ENCODE measurements at places on chromosomes 4 and X. TPM values are rescaled to one million over a fixed set of nuclear protein-coding genes. Genes with fewer than 3 reads are reported as not detected.

- H3K4me3 ChIP-seq = no peak overlapping the region
- no peaks in the 10 kb centered on the region for H3K4me1 ChIP-seq
- peaks cover 24% of the 10 kb centered on the region for H3K36me3 ChIP-seq
- no peak for DNase-seq
- no peaks in the 10 kb centered on the region for H3K27me3 ChIP-seq
Observed at GRCh38 chrX:153799326-153799725, 4.9 kb downstream of the SSR4 start.

DNA sequence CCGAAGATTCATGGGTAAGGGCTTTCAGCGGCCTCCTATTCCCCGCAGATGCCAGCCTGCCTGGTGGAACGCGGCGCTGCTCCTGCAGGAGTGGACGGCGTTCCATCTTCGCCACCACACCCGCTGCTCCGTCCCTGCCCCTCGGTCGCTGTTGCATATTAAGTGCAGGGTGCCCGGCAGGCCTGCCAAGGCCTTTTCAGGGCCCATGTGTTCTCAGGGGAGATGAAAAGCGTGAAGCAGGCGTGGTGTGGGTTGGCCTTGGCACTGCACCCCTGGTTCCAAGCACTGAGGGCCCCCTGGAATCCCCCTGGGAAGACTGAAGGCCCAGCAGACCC is 52.0 kb downstream of the SORCS2 start:
- no peak overlapping the region for H3K27ac ChIP-seq
- no peak overlapping the region for H3K4me3 ChIP-seq
- no peaks in the 10 kb centered on the region for H3K36me3 ChIP-seq
- DNase-seq = no peak

GRCh38 chr4:33104273-33104672 is 2384.1 kb downstream of the PCDH7 start:
- no peak for DNase-seq
- no peaks in the 10 kb centered on the region for H3K36me3 ChIP-seq
- H3K27ac ChIP-seq = no peak overlapping the region
- no peaks in the 10 kb centered on the region for H3K4me1 ChIP-seq
- no peaks in the 10 kb centered on the region for H3K27me3 ChIP-seq

- H3K27ac ChIP-seq = no peak overlapping the region
- no peak overlapping the region for H3K4me3 ChIP-seq
- no peaks in the 10 kb centered on the region for H3K36me3 ChIP-seq
- H3K4me1 ChIP-seq = no peaks in the 10 kb centered on the region
- no peaks in the 10 kb centered on the region for H3K27me3 ChIP-seq
Observed at GRCh38 chrX:53481816-53482465, 47.8 kb upstream of the HSD17B10 start.

GRCh38 chrX:136065044-136065671 is 79.9 kb downstream of the SLC9A6 start:
- peak; percentile 8 for DNase-seq
- no peak overlapping the region for H3K4me3 ChIP-seq
- no peaks in the 10 kb centered on the region for H3K36me3 ChIP-seq
- no peaks in the 10 kb centered on the region for H3K4me1 ChIP-seq
- H3K27ac ChIP-seq = peak overlapping the region; percentile 30

- no peak for DNase-seq
- no peak overlapping the region for H3K4me3 ChIP-seq
- H3K27me3 ChIP-seq = no peaks in the 10 kb centered on the region
- peak overlapping the region; percentile 62 for H3K27ac ChIP-seq
- no peaks in the 10 kb centered on the region for H3K36me3 ChIP-seq
Observed at GRCh38 chr4:26885912-26886274, 25.3 kb downstream of the STIM2 start.

DNA sequence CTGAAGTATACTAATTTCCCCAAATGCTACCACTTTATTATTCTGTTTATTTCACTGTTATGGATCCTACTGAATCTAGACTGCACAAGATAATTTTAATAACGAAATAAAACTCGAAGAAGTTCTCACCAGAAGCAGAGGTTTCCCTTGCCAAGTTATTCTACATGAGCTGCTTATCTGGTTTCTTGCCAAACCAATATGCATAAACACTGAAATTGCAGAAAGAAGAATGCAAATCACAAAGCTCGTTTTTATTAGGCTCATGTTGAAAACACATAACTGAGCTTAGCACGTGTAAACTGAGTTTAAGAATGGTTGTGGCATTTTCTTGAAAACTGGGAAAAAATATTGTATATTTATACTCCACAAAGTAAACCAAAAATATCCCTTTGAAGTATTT is 35.9 kb downstream of the GRID2 start:
- no peaks in the 10 kb centered on the region for H3K36me3 ChIP-seq
- no peaks in the 10 kb centered on the region for H3K27me3 ChIP-seq
- no peak overlapping the region for H3K27ac ChIP-seq
- no peak for DNase-seq

- H3K4me3 ChIP-seq = no peak overlapping the region
- no peak overlapping the region for H3K27ac ChIP-seq
- H3K27me3 ChIP-seq = no peaks in the 10 kb centered on the region
- no peaks in the 10 kb centered on the region for H3K4me1 ChIP-seq
Observed at GRCh38 chrX:45596188-45596808, 395.6 kb upstream of the DIPK2B start.

DNA sequence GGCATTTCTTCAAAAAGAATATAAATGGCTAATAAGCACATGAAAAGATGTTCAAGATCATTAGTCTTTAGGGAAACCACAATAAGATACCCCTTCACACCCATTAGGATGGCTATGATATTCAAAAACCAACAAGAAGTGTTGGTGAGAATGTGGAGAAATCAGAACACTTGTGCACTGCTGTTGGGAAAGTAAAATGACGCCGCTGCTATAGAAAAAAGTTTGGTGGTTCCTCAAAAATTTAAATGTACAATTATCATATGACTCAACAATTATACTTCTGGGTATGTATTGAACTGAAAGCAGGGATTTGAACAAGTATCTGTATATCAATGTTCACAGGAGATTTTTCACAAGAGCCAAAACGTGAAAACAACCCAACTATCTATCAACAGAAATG is 29.4 kb upstream of the NEUROG2 start:
- no peaks in the 10 kb centered on the region for H3K36me3 ChIP-seq
- H3K4me3 ChIP-seq = no peak overlapping the region
- no peaks in the 10 kb centered on the region for H3K27me3 ChIP-seq
- H3K4me1 ChIP-seq = no peaks in the 10 kb centered on the region
- H3K27ac ChIP-seq = no peak overlapping the region

DNA sequence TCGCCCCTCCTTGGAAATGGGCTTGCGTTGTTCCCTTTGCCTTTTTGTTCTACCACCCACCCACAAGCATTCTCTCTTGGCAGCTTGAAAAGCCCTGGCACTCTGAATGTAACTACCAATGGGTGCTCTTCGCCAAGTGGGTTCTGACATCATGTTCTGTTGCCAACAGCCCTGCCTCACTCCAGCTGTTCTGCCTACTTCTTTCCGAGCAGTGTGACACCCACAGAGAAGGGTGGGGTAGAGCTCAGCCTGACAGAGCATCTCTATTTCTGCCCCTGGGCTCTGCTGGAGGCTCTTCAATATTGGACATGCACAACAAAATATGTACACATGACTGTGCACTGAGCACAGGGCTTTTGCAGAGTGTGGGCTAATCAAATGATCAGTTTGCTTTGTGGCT is 15.6 kb upstream of the EXOSC9 start:
- no peak for DNase-seq
- no peak overlapping the region for H3K27ac ChIP-seq
- H3K36me3 ChIP-seq = no peaks in the 10 kb centered on the region
- H3K4me1 ChIP-seq = no peaks in the 10 kb centered on the region
- H3K27me3 ChIP-seq = no peaks in the 10 kb centered on the region

DNA sequence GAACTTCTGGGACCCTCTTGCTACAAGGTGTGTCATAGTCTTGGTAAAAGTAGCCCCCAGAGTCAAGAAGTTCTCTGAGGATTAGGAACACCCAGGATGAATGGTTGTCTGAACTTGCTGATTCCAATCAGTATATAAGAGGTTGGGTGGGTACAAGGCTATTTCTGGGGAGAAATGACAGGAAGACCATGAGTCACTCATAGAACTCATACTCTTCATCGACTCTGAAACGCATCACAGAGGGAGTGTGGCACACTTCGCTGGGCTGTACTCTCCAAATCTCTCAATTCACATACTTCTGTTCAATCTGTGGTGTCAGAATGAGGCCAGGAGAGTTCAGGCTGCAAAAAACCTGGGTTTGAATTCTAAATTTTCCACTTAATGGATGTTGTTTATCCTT is 193.2 kb upstream of the LEF1 start:
- no peak for DNase-seq
- no peaks in the 10 kb centered on the region for H3K4me1 ChIP-seq
- H3K27ac ChIP-seq = no peak overlapping the region
- no peaks in the 10 kb centered on the region for H3K27me3 ChIP-seq
- no peak overlapping the region for H3K4me3 ChIP-seq

- H3K4me3 ChIP-seq = no peak overlapping the region
- no peak overlapping the region for H3K27ac ChIP-seq
- H3K4me1 ChIP-seq = no peaks in the 10 kb centered on the region
- DNase-seq = peak; percentile 75
- no peaks in the 10 kb centered on the region for H3K36me3 ChIP-seq
Observed at GRCh38 chr4:174120446-174121295, 162.8 kb downstream of the FBXO8 start.

GRCh38 chrX:137194164-137194563 is 160.4 kb upstream of the GPR101 start:
- no peaks in the 10 kb centered on the region for H3K36me3 ChIP-seq
- no peak overlapping the region for H3K27ac ChIP-seq
- H3K4me1 ChIP-seq = no peaks in the 10 kb centered on the region
- H3K4me3 ChIP-seq = no peak overlapping the region
- no peaks in the 10 kb centered on the region for H3K27me3 ChIP-seq

- no peak overlapping the region for H3K4me3 ChIP-seq
- peaks cover 10% of the 10 kb centered on the region for H3K4me1 ChIP-seq
- no peaks in the 10 kb centered on the region for H3K36me3 ChIP-seq
- DNase-seq = no peak
- H3K27me3 ChIP-seq = no peaks in the 10 kb centered on the region
- H3K27ac ChIP-seq = no peak overlapping the region
Observed at GRCh38 chr4:105641845-105642244, 66.6 kb downstream of the INTS12 start.

DNA sequence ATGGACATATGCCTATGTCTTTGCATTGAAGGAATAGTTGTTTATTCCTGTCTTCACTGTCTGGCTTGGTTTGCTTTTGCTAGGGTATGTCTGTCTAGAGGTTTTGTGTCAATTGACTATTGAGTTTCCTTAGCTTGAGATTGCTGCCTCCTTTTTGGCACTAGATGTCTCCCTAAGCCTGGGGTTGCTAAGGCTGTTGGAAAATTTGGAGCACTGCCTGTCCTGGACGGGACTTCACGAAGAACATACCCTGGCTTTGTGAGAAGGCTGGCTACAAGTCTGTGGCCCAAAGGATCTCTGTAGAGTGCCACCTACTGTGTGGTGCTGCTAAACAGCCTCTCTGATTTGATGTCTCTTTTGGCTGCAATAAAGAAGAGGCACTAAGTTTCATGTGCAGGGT is 183.8 kb upstream of the NUDT10 start:
- H3K27ac ChIP-seq = no peak overlapping the region
- H3K4me3 ChIP-seq = no peak overlapping the region

DNA sequence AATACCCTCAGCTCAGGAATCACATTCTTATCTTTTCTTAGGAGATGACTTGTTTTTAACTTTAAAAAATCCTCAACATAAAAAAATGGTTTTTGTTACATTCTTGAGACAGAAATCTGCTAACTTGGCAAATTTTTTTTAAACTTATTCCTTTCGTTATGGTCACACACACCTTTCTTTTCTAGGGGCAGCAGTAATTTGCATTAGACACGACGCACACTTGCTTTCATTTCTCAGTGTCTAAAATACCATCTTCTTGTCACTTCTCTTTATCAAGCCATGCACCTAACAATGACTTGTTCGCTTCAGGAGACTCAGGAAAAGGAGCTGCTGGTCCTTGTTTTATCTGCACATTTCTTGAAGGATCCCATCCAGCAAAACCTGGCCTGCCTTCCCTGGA is 112.6 kb upstream of the TBL1X start:
- H3K4me1 ChIP-seq = peaks cover 6% of the 10 kb centered on the region
- H3K27me3 ChIP-seq = no peaks in the 10 kb centered on the region
- no peaks in the 10 kb centered on the region for H3K36me3 ChIP-seq
- H3K4me3 ChIP-seq = no peak overlapping the region
- H3K27ac ChIP-seq = peak overlapping the region; percentile 30
- no peak for DNase-seq

- no peaks in the 10 kb centered on the region for H3K27me3 ChIP-seq
- H3K4me3 ChIP-seq = no peak overlapping the region
- no peaks in the 10 kb centered on the region for H3K4me1 ChIP-seq
- no peak overlapping the region for H3K27ac ChIP-seq
- no peaks in the 10 kb centered on the region for H3K36me3 ChIP-seq
Observed at GRCh38 chrX:126456136-126456535, 96.5 kb downstream of the DCAF12L1 start.

GRCh38 chrX:24298191-24298590 is 15.7 kb downstream of the SUPT20HL2 start:
- no peak overlapping the region for H3K4me3 ChIP-seq
- no peak for DNase-seq
- no peaks in the 10 kb centered on the region for H3K4me1 ChIP-seq
- H3K27me3 ChIP-seq = no peaks in the 10 kb centered on the region
- no peak overlapping the region for H3K27ac ChIP-seq

- H3K4me1 ChIP-seq = peaks cover 34% of the 10 kb centered on the region
- H3K27ac ChIP-seq = peak overlapping the region; percentile 5
- no peaks in the 10 kb centered on the region for H3K36me3 ChIP-seq
Observed at GRCh38 chrX:154712781-154713740, 37.8 kb downstream of the GAB3 start.

GRCh38 chr4:9812501-9813340 is 31.3 kb downstream of the DRD5 start:
- no peak for DNase-seq
- no peaks in the 10 kb centered on the region for H3K27me3 ChIP-seq
- no peak overlapping the region for H3K27ac ChIP-seq
- H3K36me3 ChIP-seq = no peaks in the 10 kb centered on the region
- no peak overlapping the region for H3K4me3 ChIP-seq

GRCh38 chr4:15938182-15938581 is 358 bp downstream of the FGFBP1 start:
- no peaks in the 10 kb centered on the region for H3K4me1 ChIP-seq
- no peaks in the 10 kb centered on the region for H3K27me3 ChIP-seq
- DNase-seq = peak; percentile 57
- no peaks in the 10 kb centered on the region for H3K36me3 ChIP-seq

- no peak for DNase-seq
- peak overlapping the region; percentile 14 for H3K27ac ChIP-seq
- no peaks in the 10 kb centered on the region for H3K27me3 ChIP-seq
- H3K4me3 ChIP-seq = peak overlapping the region; percentile 35
Observed at GRCh38 chrX:73215246-73215645, 595 bp upstream of the NAP1L2 start.

The RAB41 gene
- not detected for total RNA-seq

The GLUD2 gene
- 1.7 TPM for total RNA-seq

The ADH7 gene
- 0.30 TPM for total RNA-seq

The PITX2 gene
- not detected for total RNA-seq

The CNOT6L gene
- total RNA-seq = 16.8 TPM

The F9 gene
- total RNA-seq = not detected

The MAGEA9B gene
- total RNA-seq = not detected

The CFP gene
- 10.5 TPM for total RNA-seq

The TMEM35A gene
- total RNA-seq = 0.76 TPM

The PDE5A gene
- total RNA-seq = 21.6 TPM

The CXorf65 gene
- 3.3 TPM for total RNA-seq

Measured in upper lobe of left lung (tissue), 6 donors.